Stimulated activated CD4-positive, alpha-beta T cell treated with anti-CD3 and anti-CD28 coated beads, TNF-alpha, amount 100 ng/mL, for 48 hours (primary cell): ENCODE measurements at places on chromosomes 4 and X.

- DNase-seq = no peak
Measured at GRCh38 chr4:82785611-82786400, 12.8 kb downstream of the SCD5 start.

- no peak for DNase-seq
Measured at GRCh38 chr4:28744066-28744465, 1883.4 kb downstream of the STIM2 start.

- no peak for DNase-seq
Measured at GRCh38 chr4:105194328-105195231, 47.9 kb downstream of the TET2 start.

DNA sequence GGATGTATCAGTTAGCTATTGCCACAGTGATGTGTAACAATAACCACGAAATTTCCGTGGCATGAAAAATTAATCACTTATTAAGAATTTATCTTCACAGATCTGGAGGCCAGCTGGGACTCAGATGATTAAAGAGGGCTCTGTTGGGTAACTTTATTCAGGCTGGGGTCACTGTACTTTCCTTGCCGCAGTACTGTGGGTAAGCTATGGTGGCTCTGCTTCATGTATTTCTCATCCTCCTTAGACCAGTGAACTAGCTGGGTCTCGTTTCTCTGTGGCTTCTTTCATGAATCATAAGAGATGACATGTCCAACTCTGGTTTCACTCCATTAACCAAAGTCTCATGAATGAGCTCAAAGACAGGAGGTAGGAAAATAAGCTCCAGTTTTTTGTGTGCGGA, 13.5 kb downstream of the TEX13B start:
- no peak for DNase-seq

- DNase-seq = no peak
Measured at GRCh38 chr4:121709766-121710405, 13.1 kb upstream of the ANXA5 start.

DNA sequence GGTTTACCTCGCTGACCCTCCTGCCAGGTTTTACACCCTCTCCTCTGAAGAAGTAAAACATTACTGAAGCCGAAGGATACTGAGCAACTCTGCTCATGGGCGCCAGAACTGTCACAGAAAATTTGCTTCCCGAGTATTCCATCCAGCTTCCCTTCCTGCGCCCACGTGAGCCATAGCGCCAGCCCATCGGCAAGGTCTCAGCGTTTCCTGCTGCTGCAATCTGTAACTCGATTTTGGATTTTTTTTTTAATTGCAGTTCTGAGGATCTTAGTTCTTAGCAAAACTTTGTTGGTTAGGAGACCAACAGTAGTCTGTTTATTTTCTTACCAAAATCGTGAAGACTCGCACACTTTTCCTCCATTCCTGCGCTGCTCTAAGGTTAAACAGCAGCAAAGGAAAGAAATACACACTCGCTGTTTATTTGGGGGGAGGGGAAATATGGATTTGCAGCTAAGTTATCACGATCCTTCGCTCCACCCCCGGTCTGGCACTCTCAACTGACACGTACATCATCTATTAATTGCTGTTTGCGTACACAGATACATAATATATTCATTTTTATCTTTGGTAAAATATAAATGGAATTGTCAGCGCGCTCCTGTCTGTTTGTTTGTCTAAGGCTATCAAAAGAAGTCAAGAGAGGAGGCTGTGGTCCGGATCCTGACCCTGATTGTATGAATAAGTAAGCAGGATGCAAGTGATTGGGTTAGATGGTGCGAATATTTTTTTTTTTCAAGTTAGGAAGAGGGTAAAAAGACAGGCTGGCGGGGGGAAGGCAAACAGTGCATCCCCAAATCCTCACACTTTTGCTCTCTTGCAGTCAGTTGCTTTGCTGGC, at the start of gene TLL1:
Gene TLL1, plus strand, starts transcription at position 777 of the 837 bp plus-strand sequence. CDS start 668 bp downstream, outside the sequence.
- DNase-seq = no peak

DNA sequence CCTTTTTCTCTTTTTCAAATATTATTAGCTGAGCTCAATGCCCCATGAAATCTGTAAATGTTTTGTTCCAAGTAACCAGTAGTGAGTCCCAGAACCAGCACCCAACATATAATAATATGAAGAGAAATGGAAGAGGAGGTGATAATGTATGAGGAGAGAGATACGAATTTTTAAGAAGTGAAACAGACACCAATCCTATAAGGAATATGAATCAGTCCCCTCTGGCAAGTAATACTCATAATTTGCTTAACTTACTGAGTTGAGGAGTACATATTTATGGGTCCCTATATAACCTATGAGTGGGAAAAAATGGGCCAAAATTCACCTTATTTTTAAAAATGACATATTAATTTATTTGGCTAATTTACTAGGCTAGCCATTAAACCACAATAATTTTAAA, 8.4 kb upstream of the CBR4 start:
- DNase-seq = no peak

- no peak for DNase-seq
Measured at GRCh38 chrX:8784162-8784561, 17.0 kb downstream of the FAM9A start.

DNA sequence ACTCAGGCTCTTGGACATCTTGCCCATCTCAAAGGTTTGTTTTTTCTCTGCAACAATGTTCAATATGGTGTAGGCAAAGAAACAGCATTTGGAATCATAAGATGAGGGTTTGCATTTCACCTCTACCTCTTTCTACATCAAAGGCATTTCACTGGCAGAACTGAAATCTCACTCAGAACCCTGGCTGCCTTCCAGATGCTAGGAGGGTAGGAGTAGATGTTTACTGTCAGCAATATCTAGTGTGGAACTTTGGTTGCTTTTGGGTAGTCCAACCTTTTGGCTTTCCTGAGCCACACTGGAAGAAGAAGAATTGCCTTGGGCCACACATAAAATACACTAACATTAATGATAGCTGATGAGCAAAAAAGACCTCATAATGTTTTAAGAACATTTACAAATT, 297.0 kb upstream of the KLF3 start:
- no peak for DNase-seq

GRCh38 chr4:5701971-5702370, 6.4 kb downstream of the EVC2 start:
- no peak for DNase-seq

- DNase-seq = no peak
Measured at GRCh38 chrX:133598601-133599335, 183.5 kb upstream of the GPC4 start.

- no peak for DNase-seq
Measured at GRCh38 chr4:159055833-159056232, 47.0 kb upstream of the RAPGEF2 start.

DNA sequence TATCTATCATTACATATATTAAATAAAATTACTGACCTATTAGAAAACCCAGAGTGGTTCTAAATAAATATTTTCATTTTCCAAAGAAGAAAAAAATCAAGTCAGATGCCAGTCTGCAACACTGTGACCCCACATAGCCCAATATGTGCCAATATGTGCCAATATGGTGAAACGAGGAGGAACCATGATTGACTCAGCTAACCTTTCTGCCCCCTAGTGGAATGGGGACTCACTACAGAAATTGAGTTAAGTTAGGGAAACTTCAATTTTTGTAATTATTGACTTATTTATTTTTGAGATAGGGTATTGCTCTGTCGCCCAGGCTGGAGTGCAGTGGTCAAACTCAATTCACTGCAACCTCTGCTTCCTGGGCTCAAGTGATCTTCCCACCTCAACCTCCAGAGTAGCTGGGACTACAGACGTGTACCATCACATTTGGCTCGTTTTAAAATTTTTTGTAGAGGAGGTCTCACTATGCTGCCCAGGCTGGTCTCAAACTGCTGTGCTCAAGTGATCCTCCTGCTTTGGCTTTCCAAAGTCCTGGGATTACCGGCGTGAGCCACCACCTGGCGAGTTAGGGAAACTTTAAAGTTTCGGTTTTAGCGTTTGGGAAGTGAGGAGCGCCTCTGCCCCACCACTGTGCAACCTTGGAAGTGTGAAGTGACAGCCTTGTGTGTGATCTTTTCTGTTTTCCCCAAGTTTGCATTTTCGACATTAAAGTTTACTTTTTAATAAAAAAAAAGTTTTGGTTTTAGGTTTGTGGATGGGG, 116.8 kb upstream of the SHISA3 start:
- DNase-seq = no peak

GRCh38 chr4:38673130-38673978, 9.4 kb downstream of the KLF3 start:
- no peak for DNase-seq

DNA sequence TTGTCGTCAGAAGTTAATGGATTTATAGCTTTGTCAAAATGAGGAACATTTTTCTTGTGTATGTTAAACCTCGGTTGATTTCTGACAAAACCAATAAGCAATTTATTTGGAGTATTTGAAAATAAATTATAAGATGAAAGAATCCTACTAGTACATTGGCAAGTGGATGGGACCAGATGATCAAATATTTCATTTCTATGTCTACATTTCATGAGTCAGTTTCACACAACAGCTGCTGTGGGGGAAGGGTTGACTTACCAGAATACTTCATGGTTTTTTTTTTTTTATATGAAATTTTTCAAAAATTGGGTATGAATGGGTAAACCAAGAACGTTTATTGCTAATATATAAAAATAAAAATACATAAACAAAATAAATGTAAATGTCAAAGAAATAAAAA, 39.4 kb downstream of the RAPGEF2 start:
- DNase-seq = no peak

DNA sequence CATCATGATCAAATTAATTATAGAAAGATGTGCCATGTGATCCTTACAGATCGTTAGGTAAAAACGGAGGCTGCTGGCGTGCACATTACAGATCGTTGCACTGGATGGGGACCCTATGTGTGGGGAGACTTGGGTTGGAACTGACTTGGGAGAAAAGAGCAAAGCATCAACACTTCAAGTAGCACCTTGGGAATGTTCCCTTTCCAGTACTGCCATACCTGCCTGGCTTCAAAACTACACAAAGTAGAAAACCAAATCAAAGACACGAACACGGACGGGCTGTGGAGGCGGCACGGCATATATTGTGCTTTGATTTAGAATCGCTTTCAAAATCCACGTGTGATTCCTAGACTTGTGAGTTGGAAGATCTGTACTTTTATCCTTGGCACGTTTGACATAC, 898 bp downstream of the CMC4 start:
- DNase-seq = no peak

GRCh38 chr4:17624821-17625220, 10.4 kb downstream of the MED28 start:
- DNase-seq = no peak

GRCh38 chrX:149518236-149518635, 13.1 kb upstream of the IDS start:
- no peak for DNase-seq

DNA sequence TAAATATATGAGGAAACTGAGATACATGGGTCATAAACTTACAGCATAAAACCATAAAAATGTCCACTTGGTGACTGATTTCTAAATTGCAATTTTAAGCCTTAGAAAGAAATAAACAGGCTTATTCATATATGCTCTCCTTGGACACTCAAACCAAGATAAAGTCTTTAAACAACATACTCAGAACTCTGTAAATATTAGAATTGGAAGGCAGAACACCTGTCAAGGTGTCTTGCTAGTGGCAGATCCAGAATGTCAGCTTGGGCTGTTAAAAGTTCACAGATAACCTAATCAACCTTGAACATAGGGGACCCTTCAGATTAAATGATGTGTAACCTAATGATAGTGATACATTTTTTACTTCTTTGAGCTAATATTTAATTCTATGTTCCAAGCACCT, 208.1 kb upstream of the ARSJ start:
- no peak for DNase-seq

DNA sequence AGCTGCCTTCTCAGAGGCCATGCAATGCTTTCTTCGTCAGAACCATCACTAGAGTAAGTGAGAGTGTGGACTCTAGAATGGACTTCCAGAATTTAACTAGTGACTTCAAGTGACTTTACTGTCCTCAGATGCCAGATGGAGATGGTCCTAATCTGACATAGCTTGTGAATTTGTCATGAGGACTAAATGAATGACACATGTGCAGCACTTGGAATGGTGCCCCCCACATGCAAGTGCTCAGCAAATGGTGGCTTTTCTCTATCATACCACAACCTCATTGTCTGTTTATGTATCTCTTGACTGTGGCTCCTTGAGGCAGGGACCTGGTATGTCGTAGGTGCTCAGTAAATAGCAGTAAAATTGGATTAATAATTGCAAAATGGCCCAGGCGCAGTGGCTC, 91.6 kb upstream of the STX18 start:
- DNase-seq = no peak

DNA sequence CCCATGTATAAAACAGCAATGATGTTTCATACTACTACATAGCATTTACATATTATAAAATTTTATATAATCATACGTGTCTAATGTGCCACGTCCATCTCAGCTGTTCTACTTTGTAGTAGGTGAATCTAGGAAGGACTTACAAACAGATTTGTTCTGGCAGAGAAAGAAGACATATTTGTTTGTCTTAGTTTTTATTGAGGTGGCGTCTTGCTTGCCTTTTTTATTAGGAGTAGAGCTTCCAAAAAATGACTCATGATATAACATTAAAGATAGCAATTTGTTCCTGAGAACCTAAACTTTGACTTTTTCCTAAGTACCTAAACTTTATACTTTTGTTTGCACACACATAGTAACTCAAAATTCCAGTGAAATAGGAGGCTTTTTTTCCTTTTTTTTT, 64.6 kb downstream of the CLDN22 start:
- DNase-seq = no peak

DNA sequence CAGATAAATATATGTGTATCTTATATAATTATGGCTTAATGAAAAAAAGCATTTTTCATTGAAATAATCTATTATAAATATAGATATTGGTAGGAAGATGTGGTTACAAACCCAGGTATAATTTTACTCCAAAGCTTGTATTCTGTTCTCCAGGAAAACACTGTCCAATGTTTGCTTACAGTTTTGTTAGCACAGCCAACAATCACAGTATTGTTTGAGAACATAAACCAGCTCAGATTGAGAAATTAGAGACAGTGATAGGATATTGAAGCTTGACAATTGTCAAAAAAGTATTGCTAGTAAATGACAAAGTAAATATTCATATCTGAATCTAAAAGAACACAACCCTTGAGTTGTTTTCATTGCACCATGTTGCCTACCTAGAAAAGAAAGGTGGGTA, 228.8 kb downstream of the ADGRL3 start:
- no peak for DNase-seq

DNA sequence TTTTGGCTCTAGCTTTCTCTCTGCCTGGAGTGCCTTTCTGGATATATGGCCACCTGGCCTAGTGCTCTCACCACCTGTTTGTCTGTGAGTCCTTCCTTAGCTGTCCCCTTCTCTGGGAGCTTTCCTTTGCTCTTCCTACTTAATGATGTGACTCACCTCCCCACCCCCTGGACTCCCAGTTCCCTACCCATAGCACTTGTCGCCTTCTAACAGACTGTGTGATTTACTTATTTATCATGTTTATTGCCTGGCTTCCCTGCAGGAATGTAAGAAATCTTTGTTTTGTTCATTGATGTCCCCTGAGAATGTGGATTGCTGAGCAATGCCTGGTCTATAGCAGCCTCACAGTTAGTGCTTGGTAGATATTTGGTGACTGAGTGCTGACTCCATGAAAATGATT, 18.9 kb downstream of the ADD1 start:
- DNase-seq = no peak

GRCh38 chrX:129743821-129744220, 5.0 kb downstream of the XPNPEP2 start:
- DNase-seq = no peak
